ENCODE measurements at places on chromosomes 13 and 19.

- DNase-seq = no peak
These were observed 28.2 kb downstream of the RASL11A start for GRCh38 chr13:27298849-27299248.

DNA sequence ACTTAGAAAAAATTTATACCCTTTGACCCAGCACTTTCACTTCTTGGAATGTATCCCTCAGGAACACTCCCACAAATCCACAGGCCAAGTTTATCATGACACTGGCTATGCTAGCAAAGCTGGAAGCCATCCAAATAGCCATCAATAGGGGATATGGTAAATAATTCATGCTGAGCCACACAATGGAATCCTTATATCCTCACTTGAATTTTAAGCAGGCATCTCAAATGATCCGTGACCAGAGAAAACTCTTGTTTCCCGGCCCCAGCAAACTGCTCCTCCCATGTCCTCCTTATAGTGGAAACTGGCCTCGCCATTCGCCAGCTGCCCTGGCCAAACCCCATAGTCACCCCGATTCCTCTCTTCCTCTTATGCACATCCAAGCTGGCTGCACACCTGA lies 37.6 kb downstream of the GRIK5 start:
- DNase-seq = no peak

DNA sequence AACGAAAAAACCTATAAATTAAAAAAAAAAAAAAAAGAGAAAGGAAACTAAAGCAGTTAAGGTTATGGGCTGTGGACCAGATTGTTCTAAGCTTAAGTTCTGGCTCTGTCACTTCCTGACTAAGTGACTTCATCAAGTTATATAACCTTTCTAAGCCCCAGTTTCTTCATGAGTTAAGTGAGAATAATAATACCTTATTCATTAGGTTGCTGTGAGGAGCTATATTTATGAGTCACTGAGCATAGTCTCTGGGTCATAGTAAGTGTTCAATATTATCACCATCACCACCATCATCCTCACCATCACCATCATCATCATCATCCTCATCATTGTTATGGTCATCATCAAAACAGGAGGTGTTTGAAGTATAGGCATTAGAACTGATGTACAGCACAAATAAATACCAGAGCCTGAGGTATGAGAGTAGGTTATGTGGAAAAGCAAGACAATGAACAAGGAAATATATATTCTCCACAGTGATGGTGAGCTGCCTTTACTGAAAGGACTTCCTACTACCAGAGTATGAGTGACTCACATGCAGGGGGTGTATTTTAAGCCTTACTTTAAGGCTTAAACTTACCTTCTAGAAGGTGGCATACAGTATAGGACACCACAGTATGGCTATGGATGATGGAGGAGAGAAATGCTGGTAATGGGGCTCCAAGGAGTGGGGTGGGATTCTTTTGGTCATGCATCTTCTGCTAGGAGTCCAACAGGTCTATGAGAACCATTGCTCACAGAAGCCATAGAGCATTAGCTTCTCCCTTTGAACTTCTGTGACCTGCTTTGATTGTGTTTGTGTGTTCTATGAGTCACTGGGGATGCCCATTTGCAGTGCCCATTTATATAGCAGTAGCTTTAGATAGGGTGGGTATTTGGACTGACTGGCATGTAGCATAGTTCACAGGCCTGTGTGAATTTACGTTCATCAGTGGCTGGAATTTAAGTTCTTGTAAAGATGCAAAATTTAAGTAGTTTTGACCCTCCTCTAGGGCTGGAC lies 104.4 kb downstream of the KLF5 start:
- no peak for DNase-seq

- DNase-seq = no peak
These were observed 2.8 kb downstream of the SEMA6B start for GRCh38 chr19:4556597-4557127.

DNA sequence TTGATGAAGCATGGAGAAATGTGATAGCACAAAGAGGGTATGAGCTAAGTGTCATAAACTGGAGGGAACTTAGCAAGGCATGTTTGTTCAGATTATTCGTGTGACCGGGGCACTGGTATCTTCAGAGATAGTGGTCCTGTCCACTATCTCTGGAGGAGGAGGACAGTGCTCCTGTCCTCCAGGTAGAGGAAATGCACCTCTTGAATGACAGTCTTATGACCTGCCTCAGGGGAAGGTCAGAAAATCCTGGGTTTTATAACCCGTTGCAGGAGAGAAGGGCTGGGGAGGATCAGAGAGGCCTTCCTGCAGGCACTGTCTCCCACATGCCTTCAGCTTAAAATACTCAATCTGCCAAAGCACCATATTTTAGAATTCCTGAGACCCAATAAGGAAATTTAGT lies 213.5 kb upstream of the UBL3 start:
- no peak for DNase-seq

DNA sequence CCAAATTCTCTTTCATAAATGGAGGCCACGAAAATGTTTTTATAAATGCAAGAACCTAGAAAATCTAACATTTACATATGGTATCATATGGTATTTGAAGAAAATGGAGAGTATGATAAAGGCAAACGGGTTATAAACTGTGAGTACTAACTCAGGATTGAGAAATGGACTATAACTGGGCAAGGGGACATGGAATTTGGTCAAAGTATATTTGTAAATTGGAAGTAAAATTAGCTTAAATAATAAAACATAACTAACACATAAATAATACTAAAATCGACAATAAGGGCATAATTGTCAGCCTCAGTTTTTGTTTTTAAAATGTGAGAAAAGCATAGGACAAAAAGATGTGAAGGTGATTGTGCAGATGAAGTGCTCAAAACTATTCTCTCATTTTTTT lies 1516.3 kb upstream of the MIR17HG start:
- no peak for DNase-seq

GRCh38 chr13:98938801-98939200 lies 39.1 kb downstream of the DOCK9 start:
- no peak for DNase-seq

DNA sequence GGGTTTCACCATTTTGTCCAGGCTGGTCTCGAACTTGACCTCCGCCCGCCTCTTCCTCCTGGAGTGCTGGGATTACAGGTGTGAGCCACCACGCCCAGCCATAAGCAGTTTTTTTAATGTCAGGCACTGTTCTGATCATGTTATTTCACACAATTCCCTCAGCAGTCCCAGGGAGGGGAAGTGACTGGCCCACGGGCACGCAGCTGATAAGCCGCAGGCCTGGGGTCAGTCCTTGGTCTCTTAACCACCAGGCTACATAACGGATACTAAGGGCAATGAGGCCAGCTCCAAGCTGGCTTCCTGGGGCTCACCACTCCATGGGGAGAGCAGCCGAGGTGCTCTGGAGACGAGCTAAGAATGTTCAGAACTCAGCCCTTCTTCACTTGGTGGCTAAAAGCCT lies 13.5 kb downstream of the BRSK1 start:
- no peak for DNase-seq

- no peak for DNase-seq
These were observed 29.5 kb upstream of the LDLR start for GRCh38 chr19:11059511-11060358.

DNA sequence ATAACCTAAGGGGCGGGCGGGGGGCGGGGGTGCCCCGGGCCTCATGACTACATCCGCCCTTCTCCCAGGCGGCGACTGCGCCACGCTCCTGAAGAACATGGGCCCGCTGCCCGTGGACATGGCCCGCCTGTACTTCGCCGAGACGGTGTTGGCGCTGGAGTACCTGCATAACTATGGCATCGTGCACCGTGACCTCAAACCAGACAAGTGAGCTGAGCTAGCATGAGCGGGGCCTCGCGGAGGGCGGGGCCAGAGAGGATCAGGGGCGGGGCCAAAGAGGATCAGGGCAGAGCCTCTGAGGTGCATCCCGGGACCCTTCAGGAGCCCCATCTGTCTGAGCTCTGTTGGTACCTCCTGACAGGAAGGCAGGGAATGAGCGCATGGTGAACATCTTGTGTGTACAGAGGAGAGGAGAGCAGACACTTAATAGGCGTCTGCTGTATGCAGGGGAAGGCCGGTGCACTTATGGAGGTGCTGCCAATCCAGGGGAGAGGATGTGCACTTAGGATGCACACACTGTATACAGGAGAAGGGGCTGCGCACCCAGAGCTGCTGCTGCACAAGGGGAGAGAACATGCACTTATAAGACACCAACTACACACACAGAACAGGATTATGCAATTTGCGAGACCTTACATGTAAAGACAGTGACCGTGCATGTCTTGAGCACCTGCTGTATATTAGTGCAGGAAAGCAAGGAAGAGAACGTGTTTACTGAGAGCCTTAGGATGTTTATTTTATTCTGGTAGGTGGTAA lies 20.9 kb upstream of the PIK3R2 start:
- DNase-seq = no peak

GRCh38 chr19:19213426-19214158 lies 1.8 kb downstream of the NCAN start:
- DNase-seq = no peak

- no peak for DNase-seq
These were observed 11.9 kb downstream of the MIPEP start for GRCh38 chr13:23877286-23877685.

- DNase-seq = no peak
These were observed 141.6 kb upstream of the RFC3 start for GRCh38 chr13:33676045-33676989.

GRCh38 chr19:51647318-51647717 lies 693 bp upstream of the SIGLEC14 start:
- DNase-seq = no peak

- no peak for DNase-seq
These were observed 36.4 kb upstream of the MBNL2 start for GRCh38 chr13:97185751-97186150.

GRCh38 chr19:590396-590745 lies 690 bp downstream of the HCN2 start:
- no peak for DNase-seq

GRCh38 chr13:93521307-93521706 lies 294.7 kb downstream of the GPC6 start:
- no peak for DNase-seq

- no peak for DNase-seq
These were observed 165.9 kb downstream of the TEX29 start for GRCh38 chr13:111486331-111486730.

DNA sequence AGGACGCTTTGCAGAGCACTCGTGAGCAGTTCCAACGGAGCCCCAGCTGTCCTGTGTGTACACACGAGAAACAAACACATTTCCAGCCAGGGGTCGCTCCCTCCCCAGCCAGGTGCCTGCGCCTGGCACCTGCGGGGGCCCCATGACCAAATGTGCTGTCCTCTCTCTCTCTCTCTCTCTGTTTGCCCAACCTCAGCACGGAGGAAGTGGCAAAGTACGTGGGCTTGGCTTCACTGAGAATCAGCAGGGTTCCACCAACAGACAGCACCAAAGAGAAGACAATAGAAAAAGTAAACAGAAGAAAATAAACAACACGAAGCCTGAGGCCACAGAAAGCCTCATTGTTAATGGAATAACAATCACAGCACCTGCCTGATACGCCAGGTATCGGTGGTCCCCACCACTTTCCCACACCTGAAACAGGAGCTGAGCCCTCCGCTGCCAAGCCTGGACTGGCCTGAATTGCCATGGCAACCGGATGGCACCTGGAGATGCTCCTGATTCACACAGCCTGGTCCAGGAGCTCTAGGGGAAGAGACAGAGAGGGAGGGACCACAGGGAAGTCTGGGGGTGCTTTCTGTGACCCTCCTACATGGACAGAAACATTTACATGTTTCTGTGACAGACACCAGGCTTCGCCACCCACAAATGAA lies 103.9 kb upstream of the CACNA1A start:
- DNase-seq = no peak

GRCh38 chr19:50693064-50693975 lies 26.3 kb downstream of the SHANK1 start:
- DNase-seq = no peak

GRCh38 chr13:66974174-66974573 lies 256.0 kb downstream of the PCDH9 start:
- DNase-seq = no peak

DNA sequence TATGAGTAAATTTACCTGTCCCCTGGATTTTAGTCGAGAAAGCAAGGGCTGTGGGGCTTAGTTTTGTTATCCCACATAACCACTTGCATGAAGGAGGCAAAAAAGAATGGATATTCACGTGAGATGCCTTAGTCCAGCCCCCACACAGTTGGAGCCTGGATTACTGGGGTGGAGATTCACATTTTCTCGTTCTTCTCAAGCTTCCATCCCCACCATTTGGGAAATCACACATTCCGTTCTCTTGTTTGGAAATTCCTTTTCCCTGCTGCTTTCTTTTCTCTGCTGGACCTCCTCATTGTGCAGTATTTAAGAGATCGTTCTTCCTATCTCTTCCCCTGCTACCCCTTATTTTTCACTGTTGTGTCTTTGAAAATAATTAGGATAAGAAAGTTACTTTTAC lies 45.1 kb upstream of the FARP1 start:
- DNase-seq = no peak

DNA sequence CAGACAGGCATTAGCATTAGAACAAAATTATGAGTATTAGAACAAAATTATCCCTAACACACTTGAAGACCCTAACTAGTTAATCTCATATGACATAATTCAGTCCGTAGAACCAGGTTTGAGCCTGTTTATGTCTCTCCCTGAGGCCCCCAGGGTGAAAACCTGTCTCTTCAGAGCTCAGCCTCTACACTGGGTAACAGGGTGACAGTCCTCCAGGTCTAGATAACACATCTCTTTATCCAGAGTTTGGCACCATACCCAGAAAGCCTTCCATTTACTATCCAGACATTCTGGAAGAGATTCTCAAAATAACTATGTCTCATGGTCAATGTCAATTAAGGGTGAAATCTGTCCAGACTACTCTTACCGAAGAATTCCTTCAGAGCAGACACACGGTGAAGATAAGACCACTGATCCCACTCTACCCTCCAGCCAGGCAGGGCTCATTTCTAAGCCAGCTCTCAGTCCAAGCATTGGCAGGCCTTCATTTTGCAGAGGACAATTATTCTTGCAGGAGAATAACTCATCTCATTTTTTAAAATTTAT lies 1195.3 kb downstream of the EFNB2 start:
- no peak for DNase-seq

All from fibroblast of skin of left quadriceps (primary cell).